ENCODE measurements at places on chromosomes 5 and 9.

- DNase-seq = no peak
These were observed 56.3 kb downstream of the SLF1 start for GRCh38 chr5:94674490-94675382.

GRCh38 chr9:36986468-36987408 lies 47.3 kb downstream of the PAX5 start:
- no peak for DNase-seq

- DNase-seq = no peak
These were observed 38.1 kb upstream of the SSBP2 start for GRCh38 chr5:81789033-81789432.

DNA sequence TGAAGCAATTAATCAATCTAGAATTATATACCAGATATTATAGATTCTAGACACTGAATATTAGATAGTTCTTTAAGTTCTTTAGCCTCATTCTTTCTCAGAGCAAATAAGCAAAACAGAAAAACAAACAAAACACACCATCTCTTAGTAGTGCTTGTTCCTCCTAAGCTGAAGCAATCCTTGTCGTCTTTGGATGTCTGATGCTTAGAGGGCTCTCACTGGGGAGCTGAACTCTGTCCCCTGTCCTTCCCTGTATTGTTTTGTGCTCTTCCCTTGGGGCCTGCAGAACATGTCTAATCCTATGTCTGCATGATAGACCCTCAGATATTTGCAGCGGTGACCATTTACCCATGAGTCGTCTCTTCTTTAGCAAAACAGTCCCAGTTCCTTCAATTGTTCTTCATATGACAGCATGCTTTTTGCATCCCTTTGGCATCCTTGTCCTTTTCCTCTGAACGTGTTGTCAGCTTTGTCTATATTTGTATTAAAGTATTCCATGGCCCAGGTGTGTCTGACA lies 114.3 kb downstream of the ARHGEF28 start:
- DNase-seq = no peak

- peak; percentile 56 for DNase-seq
These were observed 28.4 kb downstream of the NNT start for GRCh38 chr5:43631182-43631910.
